ENCODE measurements at places on chromosomes 2 and 18.

DNA sequence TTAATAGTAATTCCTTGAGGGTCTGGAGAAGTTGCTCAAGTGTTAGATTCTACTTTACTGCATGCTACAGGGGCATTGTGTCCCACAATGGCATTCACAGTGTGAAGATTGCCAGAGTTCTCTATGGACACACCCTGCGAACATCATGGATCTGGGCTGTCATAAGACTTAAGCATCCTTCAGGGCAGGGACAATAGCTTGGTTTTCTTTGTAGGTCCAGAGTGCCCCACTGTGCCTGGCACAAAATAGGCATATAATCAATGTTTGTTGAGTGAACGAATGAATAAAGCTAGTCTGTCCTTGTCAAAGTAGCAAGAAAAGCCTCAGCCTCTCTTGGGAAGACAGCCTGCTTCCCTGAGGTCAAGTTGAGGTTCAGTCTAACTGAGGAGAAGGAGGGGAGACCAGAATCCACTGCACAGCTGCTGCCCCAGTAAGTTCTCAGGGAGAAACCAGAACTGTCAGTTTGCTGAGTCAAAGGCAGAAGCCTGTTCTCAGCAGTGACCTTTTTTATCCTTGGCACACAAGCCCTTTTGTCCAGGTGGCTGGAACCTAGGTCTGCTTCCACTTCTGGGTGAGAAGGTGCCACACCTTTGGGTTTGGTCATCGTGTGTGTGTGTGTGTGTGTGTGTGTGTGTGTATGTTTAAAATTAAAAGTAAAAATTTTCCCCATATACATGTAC lies 15.0 kb downstream of the INPP4A start:
- DNase-seq, result no peak

DNA sequence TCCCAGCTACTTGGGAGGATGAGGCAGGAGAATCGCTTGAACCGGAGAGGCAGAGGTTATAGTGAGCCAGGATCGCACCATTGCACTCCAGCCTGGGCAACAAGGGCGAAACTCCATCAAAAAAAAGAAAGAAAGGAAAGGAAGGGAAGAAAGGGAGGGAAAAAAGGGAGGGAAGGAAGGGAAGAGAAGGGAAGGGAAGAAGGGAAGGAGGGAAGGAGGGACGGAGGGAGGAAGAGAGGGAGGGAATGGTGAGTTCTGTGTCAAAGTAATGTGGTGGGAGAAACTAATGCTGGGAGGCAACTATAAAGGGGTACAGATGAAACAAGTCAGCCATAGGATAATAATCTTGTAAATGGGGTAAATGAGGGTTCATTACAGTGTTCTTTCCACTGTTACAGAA lies 45.7 kb downstream of the MEMO1 start:
- DNase-seq, result no peak

GRCh38 chr2:74739733-74740241 lies 85.7 kb downstream of the SEMA4F start:
- no peak for DNase-seq

GRCh38 chr18:52992041-52992440 lies 652.0 kb downstream of the DCC start:
- DNase-seq, result no peak

- no peak for DNase-seq
Observed at GRCh38 chr2:32250290-32250689, 14.4 kb downstream of the NLRC4 start.

GRCh38 chr2:72917877-72918553 lies 696 bp downstream of the EMX1 start:
- no peak for DNase-seq

Data from activated CD8-positive, alpha-beta memory T cell treated with anti-CD3 and anti-CD28 coated beads for 4 hours (primary cell).